ENCODE measurements at places on chromosomes 1 and 21.

DNA sequence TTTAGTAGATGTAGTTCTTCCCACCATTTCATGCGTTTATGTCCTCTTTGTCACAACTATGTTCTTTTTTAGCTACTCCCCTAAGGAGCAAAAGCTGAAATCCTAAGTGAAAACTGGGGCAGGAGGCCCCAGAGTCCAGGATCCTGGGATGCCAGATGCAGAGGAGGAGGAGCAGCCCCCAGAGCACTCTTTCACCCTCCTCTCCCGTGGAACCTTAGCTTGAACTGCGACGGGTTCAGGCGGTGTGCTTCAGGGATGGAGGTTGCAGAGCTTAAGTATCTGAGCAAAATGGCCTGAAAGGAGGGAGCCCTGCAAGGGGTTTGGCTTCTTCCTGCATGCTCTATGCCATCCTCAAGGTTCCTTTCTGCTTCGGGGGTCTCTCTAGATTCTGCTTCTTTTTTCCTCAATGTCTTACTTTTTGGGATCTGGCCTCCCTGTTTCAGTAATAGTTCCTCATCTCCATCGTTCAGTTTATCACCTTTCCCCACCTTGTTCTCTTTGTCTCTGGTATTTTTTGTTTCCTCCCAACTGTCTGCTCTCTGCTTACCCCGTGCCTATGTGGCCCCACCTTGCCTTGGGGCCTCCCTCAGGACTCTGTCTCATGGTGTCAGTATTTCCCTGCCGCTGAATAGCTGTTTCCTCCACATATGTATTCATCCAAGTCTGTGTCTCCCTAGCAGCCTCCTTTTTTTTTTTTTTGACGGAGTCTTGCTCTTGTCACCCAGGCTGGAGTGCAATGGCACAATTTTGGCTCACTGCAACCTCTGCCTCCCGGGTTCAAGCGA lies 2.7 kb upstream of the NHLH1 start:
- no peak for DNase-seq

DNA sequence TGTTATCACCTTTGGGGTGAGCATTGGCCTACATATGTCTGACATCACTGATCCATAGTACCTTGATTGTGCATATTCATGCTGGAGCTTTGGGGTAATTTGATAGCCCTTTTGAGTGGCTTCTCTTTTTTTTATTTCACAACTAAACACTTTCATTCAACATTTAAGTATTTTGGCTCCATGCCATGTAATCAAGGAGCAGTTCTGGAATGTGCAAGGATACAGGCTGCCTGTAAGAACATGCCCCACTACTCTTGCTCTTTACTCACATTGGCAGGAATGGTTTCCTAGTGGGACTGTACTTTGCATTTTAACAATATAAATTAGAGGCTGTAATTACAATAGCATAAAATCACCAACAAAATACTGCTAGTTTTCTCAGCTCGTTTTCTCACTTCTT lies 300.7 kb upstream of the SPAG17 start:
- no peak for DNase-seq

DNA sequence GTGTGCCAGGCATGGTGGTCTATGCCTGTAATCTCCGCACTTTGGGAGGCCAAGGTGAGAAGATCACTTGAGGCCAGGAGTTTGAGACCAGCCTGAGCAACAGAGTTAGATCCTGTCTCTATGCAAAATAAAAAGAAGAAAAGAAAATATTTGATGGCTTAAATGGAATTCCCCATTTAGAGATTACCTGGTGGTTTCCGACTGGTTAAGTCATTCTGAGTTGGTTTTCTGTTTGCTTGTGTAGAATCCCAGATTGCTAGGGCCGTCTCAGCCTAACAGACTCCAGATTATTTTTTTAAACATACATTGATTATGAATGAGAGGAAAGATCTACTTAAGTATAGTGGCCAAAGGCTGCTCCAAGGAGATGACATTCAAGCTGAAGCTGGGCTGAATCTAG lies 22.9 kb upstream of the LY9 start:
- DNase-seq, result no peak

DNA sequence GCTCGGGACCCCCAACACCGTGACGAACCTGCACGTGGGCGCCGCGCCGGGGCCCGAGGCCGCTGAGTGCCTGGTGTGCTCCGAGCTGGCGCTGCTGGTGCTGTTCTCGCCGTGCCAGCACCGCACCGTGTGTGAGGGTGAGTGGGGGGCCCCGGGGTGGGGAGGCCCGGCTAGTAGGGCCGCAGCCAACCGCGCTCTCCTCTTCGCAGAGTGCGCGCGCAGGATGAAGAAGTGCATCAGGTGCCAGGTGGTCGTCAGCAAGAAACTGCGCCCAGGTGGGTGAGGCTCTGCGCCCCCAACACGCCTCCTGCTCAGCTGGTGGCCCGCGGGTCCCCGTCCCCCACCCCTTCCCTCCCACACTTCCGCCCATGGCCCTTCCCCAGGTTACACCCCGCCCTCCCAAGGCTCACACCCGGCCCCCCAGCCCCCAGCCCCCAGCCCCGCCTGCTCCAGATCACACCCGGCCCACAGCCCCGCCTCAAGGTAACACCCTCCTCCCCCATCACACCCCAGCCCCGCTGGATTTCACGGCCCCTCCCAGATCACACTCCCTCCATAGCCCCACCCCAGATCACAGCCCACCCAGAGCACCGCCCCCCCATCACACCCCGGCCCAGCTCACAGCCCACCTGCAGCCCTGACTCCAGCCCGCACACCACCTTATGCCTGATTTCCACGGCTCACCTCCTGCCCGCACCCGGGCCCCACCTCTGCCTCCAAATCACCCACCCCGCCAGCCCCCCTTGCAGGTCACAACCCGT lies 2.4 kb upstream of the MMP23B start:
- DNase-seq, result no peak

DNA sequence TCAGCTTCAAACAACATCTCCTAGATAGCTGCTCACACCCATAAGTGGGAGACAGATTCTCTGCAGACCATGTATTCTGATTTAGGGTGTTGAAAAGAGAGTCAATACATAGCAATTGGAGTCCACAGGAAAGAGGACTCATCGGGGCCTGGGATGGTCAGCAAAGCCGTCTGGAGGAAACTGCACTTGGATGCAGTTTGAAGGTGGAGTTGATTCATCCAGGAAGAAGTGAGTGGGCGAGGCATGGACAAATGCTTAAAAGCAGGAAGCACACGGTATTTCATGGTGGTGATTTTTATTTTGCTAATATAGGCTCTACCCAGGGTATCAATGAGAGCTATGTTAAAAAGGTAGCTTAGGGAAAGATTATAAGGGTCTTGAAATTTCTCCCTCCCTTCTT lies 36.8 kb upstream of the DIRAS3 start:
- DNase-seq, result no peak

DNA sequence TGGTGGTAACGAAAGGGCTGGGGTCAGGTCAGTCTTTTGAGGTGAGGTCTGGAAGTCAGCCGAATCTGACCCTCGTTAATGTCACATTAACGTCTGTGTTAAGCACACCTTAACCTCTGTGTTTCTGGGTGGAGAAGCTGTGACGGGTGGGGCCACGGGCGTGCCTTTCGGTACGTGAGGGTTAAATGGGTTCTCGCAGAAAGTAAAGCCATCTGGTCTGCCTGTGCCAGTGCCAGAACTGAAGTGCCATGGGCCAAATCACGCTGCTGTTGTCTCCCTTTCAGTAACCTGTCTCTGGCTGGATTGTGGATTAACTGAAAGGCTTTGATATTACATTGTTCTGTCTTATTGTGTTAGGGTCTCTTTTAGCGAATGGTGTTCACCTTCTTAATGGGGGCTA lies 14.4 kb downstream of the URB2 start:
- no peak for DNase-seq

DNA sequence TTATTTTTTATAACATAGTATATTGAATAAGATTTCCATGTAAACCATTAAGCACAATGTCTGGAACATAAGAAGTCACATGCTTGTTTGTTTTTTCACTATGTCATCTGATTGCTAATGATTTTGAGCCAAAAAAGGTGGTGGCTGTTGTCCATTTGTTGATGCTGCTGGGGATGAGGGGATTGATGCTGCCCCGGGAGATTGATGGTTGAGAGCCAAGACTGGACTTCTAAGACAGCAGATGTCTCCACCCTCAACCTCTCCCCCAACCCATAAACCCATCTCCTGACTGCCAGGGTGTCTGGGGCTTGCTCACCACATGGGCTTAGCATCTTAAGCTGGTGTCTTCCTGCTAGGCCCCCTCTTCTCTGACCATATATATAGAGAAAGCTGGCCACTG lies 35.8 kb upstream of the CD34 start:
- no peak for DNase-seq

- DNase-seq, result no peak
Measured at GRCh38 chr1:172145231-172145651, 275.2 kb upstream of the C1orf105 start.

- DNase-seq, result no peak
Measured at GRCh38 chr1:82820816-82821215, 1020.1 kb downstream of the ADGRL2 start.
